Fibroblast of skin of back (primary cell): ENCODE measurements at places on chromosomes 3 and 15.

DNA sequence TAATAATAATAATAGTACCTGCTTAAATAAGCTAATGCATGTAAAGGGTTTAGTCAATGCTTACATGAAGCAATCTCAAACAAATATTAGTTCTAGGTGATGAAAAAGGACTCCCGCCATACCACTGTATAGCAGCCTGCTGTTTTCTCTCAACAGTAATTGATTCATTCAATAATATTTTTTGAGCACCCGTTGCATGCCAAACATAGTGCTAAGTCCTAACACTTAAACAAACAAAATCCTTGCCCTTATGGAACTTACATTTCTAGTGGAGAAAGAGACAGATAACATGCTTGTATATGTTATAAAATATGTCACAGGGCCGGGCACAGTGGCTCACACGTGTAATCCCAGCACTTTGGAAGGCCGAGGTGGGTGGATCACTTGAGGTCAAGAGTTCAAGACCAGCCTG, 61.2 kb upstream of the FLNB start:
- DNase-seq, result no peak

DNA sequence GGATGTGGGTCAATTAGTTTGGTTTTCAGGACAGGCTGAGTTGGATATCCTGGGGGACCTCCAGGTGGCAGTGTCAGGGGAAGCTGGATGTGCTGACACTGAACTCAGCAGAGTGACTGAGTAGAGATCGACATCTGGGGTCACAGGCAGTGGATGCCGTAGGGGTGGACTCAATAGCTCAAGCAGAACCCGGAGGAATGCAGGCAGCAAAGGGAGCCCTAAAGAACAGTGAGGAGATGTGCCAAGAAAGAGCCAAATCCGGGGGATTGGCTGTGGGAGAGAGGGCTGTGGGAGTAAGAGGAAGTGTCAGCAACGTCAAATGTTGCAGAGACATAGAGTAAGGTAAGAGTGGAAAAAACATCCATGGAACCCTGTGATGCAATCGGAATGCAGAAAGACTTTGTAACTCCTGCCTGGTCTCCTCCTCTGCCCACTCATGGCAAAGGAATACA, 11.6 kb downstream of the CCR5AS start:
- no peak for DNase-seq

- DNase-seq, result peak; percentile 50
Measured at GRCh38 chr3:171323938-171324536, 136.2 kb downstream of the TNIK start.

DNA sequence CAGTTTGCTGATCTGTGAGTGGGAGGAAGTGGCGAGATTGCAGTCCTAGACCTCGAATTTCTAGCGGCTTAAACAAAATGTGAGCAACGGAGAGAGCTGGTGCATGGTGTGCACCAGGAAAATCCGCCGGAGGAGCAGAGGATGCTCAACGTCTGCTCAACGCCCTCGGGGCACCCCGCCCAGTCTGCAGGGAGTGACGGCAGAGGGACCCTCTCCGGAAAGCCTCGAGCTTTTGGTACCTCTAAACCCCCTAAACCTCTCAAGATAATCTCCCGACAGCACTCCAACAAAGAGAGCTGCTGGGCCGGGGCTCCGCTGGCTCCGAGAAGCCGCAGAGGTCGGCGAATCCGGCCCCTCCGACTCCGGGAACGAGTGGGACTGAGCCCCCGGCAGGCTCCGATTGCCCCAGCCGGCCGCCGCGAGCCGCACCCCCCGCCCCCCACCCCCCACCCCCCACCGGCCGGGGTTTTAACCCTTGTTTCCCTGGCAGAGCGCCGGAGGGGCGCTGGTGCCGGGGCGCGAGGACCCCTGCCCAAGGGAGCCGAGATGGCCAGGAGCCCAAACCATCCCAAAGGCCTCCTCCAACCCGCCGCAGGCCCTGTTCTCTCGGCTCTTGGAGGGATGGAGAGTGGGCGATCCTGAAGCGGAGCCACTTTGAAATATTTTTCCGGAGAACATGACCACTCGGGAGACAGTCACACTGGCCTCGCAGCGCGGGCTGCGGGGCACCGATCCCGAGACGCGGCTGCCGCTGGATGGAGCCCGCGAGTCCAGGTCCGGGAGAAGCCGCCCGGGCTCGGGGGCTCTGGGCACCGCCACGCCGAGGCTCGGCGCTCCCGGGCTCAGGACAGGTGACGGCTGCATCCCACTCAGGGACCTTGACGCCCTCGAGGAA, 1.5 kb downstream of the MEGF11 start:
- DNase-seq, result peak; percentile 54
